ENCODE measurements at places on chromosomes 16 and 17.

DNA sequence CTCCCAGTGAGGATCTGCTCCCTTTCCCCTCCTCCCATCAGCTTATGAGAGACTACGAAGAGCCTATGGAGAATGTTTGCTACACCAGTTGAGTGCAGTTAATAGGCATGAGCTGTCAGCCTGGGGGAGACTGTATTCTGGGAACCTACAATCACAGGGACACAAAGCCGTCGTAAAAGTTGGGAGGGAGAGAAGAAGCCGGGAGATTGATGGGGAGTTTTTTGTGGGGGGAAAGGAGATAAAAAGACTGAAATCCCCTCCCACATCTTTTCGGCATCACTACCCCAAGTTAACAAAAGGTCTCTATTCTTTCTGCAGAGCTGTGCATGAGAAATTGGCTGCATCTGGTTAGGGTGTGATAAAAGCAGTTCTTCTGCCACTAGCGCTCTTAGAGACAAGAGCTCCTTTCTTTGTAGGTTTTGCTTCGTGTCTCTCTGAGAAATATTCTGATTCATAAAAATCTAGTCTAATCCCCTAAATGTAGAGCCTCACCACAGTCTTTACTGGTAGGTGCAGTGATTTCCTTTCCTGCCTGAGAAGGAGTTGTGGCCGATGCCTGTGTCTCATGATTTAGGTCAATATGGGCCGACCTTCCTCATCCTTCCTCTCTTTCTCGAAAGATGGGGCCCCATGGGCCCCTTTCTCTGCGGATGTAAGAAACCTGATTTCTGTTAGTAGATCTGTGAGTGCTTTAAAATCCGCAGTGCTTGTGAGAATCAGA is 77.4 kb downstream of the BPTF start:
- DNase-seq: no peak

- peak; percentile 68 for DNase-seq
Observed at GRCh38 chr17:35588196-35588920, 1.2 kb downstream of the AP2B1 start.

DNA sequence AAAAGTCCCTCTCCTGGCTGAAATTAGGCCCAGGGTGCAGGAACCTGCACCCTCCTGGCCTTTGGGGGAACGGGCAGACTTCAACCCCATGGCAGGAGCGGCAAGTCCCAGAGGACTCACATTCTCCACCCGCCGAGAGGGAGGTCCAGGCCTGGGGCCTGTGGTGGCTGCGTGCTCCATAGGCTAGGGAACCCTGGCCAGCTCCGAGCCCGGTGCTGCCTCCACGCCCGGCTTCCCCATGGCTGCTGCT is 130 bp downstream of the CCDC78 start:
- no peak for DNase-seq

GRCh38 chr16:57859331-57859730 is 57.0 kb upstream of the KIFC3 start:
- no peak for DNase-seq

DNA sequence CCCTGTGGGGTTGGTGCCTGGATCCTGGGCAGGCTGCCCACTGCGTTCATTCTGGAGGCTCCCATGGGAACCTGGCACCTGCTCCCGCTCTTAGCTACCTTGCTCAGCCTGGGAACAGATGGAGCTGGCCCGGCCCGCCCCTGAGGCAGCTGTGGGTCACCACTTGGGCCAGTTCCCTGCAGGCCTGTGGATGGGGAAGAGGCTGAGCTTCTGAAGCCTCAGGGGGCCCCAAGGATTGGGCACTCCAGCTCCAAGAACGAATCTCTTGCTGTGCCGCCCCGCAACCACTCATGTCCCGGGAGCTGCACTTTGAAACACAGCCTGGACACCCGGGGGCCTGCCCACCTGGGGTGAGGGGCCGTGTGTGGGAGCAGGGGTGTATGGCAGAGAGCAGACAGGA is 37.7 kb downstream of the BAHCC1 start:
- DNase-seq: no peak

- peak; percentile 56 for DNase-seq
Observed at GRCh38 chr17:81509207-81509971, 3.2 kb downstream of the ACTG1 start.

DNA sequence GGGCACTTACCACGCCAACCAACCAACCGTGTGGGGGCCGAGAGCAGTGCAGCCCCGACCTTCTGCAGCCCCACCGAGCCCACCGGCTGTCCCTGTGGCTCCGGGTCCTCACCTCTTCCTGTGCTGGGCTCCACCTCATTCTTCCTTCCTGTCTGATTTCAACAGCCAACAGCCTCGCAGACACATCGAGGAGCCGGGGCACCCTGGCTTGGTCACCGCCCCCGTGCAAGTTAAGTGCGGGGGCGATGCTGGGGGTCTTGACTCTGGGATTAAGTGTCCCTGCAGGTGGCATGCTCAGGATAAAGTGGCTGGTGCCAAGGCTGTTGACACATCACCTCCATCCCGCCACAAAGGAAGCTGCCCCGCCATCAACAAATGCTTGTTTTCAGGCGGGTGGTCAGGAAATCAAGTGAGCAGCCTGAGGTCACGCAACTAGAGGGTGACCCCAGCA is at the start of gene NLRC3:
Gene NLRC3 (minus strand): TSS at position 102 of the 451 bp plus-strand sequence. CDS start 12,367 bp downstream, outside the sequence.
- DNase-seq: peak; percentile 31

- peak; percentile 85 for DNase-seq
Observed at GRCh38 chr16:53094013-53094630, 39.3 kb downstream of the CHD9 start.
